ENCODE measurements at places on chromosomes 1 and 21. TPM values are rescaled to one million over a fixed set of nuclear protein-coding genes. Genes with fewer than 3 reads are reported as not detected.

DNA sequence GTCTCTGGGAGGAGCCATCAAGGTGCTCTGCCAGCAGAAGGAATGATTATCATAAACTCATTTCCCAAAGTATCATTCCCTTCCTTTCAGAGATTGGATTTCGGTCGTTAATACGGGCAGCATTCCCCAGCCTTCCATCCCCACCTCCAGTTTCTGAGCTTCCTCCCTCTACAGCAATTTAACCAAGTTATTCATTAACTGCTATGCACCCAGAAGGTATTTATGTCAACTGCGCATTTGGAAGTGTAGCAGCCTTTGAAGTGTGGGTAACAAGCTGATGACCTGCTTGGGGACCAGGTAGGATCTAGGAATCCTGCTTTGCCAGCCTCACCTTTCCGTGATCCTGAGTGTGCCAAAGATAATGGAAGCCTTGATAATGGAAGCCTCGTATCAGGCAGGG lies 172.4 kb upstream of the IGSF21 start:
- no peak for DNase-seq
- H3K36me3 ChIP-seq, result no peaks in the 10 kb centered on the region
- no peak overlapping the region for H3K27ac ChIP-seq
- H3K4me1 ChIP-seq, result no peaks in the 10 kb centered on the region
- no peak overlapping the region for H3K4me3 ChIP-seq

DNA sequence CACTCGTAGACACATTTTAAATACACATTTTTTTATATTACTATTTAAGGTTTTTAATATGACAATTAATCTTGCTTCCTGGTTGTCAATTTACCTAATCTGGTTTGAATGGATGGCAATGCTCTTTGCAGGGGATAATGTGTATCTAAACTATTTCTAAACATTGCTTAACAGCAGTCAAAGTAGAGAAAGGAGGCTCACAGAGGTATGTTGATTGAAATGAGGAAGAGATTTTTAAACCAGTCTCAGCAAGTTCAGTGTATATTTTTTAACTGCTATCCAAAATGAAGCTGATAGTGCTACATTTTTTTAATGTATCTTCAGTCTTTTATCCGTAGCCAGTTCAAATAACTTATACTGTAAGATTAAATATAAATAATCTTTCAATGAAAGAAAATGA lies 17.4 kb downstream of the FMO1 start:
- H3K27ac ChIP-seq, result no peak overlapping the region
- peaks cover 16% of the 10 kb centered on the region for H3K27me3 ChIP-seq
- no peak overlapping the region for H3K4me3 ChIP-seq
- no peaks in the 10 kb centered on the region for H3K36me3 ChIP-seq

DNA sequence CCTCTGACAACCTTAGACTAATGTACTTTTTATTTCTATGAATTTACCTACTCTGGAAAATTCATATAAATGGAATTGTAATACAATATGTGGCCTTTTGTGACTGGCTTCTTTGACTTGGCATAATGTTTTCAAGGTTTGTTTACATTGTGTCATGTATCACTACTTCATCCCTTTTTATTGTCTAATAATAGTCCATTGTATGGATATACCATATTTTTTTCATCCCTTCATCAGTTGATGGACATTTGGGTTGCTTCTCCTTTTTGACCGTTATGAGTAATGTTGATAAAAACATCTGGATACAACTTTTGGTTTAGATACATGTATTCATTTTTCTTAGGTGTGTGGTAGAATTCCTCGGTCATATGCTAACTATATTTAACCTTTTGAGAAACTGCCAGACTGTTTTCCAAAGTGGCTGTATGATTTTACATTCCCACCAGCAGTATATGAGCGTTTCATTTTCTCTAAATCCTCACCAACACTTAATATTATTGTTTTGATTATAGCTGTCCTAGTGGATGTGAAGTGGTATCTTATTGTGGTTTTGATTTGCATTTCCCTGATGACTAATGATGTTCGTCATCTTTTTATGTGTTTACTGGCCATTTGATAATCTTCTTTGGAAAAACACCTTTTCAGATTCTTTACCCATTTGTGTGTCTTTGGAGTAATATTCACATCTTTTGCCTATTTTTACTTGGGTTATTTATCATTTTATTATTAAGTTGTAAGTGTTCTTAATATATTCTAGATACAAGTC lies 3.5 kb downstream of the RO60 start:
- H3K27me3 ChIP-seq, result no peaks in the 10 kb centered on the region
- peaks cover 17% of the 10 kb centered on the region for H3K36me3 ChIP-seq
- H3K4me1 ChIP-seq, result peaks cover 38% of the 10 kb centered on the region
- no peak overlapping the region for H3K27ac ChIP-seq
- no peak overlapping the region for H3K4me3 ChIP-seq

GRCh38 chr1:2056955-2057590 lies 6.9 kb downstream of the PRKCZ start:
- no peak overlapping the region for H3K4me3 ChIP-seq
- H3K27ac ChIP-seq, result no peak overlapping the region
- no peaks in the 10 kb centered on the region for H3K36me3 ChIP-seq
- no peak for DNase-seq

DNA sequence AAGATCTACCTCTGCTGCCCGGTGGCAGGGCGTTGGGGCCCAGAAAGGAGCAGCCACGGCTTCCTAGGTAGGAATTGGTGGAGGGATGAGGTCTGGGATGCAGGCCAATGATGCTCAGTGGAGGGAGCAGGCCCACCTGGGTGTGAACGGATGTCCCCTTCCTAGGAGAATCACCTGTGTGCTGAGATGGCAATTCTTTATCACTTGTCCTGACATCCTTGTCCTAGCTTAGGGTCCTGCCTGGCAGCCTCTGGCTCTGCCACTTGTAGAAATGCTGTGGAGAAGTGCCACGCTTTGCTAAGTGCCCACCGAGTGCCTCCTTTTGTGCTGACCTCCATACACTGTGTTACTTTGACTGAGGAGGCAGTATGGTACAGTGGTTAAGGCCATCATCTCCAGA lies 12.8 kb downstream of the EDN2 start:
- DNase-seq, result no peak
- no peaks in the 10 kb centered on the region for H3K36me3 ChIP-seq
- H3K4me3 ChIP-seq, result no peak overlapping the region
- no peaks in the 10 kb centered on the region for H3K4me1 ChIP-seq
- H3K27me3 ChIP-seq, result no peaks in the 10 kb centered on the region

GRCh38 chr21:46168238-46168637 lies 12.9 kb upstream of the FTCD start:
- no peak overlapping the region for H3K27ac ChIP-seq
- H3K4me3 ChIP-seq, result no peak overlapping the region
- H3K4me1 ChIP-seq, result peaks cover 10% of the 10 kb centered on the region
- no peak for DNase-seq

DNA sequence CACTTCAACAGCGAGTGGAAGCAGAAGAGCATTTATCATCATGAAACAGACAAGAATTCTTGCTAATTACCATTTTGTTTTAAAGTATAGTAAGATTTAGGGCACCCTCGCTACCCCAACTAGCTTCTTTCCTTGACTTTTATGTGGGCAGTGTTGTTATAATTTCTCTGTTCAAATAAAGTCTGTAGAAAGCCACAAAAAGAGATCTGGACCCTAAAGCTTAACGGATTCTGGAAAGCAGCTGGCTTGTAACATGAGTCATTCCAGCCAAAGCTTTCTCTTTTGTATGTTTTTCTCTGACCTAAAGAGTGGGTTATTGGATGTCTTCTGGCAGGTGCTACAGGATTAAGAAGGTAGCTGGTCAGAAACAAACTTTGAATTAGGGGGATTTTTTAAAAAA lies 37.4 kb downstream of the RUNX1 start:
- H3K4me1 ChIP-seq, result peaks cover 27% of the 10 kb centered on the region
- H3K27me3 ChIP-seq, result peaks cover 11% of the 10 kb centered on the region
- H3K36me3 ChIP-seq, result no peaks in the 10 kb centered on the region
- no peak overlapping the region for H3K27ac ChIP-seq
- no peak for DNase-seq

The CCT8 gene
- 246 TPM for total RNA-seq
